ENCODE measurements at places on chromosomes 5 and 9.

DNA sequence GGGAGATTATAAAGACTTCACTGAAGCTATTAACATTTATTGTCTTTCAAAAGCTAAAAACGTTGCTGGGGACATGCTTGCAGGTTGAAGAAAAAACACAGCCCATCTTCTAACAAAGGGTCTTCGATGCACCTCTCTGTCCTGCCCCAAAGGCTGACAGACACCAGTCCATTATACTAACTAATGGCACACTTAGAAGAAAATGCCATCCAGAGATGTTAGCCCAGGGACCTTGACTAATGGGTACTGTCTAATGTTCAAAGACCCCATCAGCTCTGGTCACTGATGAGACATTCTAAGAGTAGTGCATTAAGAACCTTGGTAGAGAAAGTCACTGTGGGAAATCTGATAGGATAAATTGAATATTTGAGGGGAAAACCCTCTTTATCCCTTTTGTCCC is 124.9 kb downstream of the EBF1 start:
- no peak for DNase-seq

GRCh38 chr5:118439831-118440230 is 548.5 kb downstream of the DTWD2 start:
- no peak for DNase-seq

DNA sequence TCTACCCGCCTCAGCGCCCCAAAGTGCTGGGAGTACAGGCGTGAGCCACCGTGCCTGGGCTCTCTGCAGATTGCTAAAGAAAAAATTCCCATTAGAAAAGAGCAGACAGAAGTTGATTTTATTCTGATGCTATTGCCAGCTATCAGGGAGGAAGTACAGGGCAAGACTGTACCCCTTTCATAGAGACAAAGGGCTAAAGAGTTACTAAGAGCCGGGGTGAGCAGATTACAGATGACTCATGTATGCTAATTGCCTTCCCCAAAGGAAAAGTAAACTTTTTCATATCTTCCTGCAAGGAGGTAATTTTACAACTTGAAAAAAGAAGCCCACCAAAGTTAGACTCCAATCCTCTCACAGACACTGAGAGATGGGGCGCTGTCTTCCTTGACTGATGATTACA is 42.3 kb upstream of the MCTP1 start:
- no peak for DNase-seq

GRCh38 chr9:29717631-29718030 is 2144.3 kb upstream of the C9orf72 start:
- no peak for DNase-seq

- no peak for DNase-seq
Observed at GRCh38 chr5:39394946-39395345, 29.8 kb downstream of the DAB2 start.

GRCh38 chr9:127776924-127777289 is 1.6 kb downstream of the SH2D3C start:
- no peak for DNase-seq

GRCh38 chr5:179275941-179276837 is 69.1 kb downstream of the ADAMTS2 start:
- no peak for DNase-seq

DNA sequence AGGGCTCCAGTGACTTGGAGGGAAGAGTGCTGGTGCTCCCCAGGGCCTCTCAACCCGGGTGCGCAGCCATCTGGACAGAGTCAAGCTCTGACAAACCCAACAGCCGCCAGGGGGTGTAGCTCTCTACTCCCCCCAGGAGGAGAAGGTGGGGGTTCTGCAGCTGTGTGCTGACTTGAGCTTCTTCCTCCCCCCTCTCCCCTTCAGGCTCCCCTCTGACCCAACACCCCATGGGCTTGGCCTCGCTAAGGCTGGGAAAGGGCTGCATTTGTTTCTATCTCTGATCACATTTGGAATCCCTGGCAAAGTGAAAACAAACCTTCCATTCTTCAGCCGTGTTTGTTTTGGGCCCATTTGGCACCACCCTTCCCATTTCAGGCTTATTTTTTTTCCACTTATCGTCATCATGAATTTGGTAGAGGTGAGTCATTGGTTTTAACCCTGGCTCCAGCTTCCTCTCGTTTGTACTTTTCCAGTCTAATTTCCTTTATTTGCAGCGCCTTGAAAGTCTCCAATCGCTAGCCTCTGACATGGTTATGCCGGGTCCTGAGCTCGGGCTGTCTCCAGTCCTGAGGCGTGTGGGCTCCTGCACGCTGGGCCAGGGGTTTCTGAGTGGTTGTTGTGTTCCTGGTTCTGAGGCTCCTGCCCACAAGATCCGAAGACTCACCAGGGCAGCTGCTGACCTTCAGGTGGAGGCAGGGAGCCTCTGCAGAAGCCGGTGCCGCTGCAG is 36.1 kb downstream of the DAP start:
- DNase-seq: no peak

DNA sequence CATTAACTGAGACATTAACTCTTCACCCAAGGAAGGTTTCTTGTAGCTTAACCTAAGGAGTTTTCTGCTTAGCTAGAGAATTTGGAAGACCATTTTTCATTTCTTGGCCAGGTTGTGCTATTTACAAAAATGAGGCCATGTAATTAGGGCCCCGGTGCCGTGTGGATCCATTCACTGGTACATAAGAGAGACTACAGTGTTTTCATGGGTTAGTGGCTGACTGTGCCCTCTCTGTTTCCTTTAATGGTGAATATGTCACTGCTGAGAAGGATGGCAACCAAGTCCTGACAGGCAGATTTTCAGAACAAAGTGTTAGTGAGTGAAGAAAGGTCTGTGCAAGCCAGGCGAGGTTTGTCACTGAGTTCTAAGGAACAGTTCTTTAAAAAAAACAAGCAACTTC is 15.4 kb downstream of the MEGF10 start:
- DNase-seq: no peak

- no peak for DNase-seq
Observed at GRCh38 chr5:88671505-88672499, 211.2 kb downstream of the MEF2C start.

GRCh38 chr5:20340126-20340525 is 352.1 kb upstream of the CDH18 start:
- DNase-seq: no peak

- no peak for DNase-seq
Observed at GRCh38 chr5:143036146-143036927, 266.2 kb downstream of the ARHGAP26 start.

- no peak for DNase-seq
Observed at GRCh38 chr5:177447611-177448243, 1.1 kb downstream of the PRR7 start.

DNA sequence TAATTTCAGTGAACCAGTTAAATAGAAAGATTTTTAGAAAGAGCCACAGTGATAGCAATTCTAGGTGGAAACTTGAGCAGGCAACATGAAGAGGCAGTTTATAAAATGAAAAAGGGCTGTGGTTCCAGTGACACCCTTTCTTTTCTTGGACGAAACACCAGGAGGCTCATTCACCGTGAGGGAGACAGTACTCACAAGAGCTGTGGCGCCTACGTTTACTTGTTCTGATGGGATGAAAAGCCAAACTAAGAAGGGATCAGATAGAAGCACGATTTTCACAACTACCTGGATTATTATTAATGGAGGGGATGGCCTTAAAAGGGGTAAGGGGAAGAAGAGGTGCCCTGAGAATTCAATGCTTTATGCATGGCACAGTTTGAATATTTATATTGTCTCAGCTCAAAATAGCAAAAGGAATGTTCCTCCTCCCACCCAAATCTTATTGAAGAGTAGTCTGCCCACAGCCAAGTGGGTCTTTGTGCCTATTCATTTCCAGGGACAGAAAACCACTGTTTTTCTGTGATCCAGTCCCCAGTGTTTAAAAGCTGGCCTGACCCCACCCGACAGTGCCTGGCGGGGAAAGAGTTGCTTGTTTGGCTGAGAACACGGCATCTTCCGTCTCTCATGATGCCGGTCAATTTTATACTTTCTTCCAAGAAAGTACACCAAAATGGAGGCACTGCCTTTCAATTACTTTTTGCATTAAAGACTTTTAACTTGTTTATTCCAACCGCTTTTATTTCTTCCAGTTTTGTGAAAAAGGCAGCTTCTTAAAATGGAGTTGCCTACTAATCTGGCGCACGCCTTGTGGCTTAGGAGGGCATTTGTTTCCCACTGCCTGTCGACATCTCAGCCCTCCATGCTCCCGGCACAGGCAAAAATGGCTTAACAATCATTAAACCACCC is 51.9 kb downstream of the HABP4 start:
- DNase-seq: no peak

GRCh38 chr5:103510851-103511553 is 51.6 kb downstream of the NUDT12 start:
- DNase-seq: no peak

DNA sequence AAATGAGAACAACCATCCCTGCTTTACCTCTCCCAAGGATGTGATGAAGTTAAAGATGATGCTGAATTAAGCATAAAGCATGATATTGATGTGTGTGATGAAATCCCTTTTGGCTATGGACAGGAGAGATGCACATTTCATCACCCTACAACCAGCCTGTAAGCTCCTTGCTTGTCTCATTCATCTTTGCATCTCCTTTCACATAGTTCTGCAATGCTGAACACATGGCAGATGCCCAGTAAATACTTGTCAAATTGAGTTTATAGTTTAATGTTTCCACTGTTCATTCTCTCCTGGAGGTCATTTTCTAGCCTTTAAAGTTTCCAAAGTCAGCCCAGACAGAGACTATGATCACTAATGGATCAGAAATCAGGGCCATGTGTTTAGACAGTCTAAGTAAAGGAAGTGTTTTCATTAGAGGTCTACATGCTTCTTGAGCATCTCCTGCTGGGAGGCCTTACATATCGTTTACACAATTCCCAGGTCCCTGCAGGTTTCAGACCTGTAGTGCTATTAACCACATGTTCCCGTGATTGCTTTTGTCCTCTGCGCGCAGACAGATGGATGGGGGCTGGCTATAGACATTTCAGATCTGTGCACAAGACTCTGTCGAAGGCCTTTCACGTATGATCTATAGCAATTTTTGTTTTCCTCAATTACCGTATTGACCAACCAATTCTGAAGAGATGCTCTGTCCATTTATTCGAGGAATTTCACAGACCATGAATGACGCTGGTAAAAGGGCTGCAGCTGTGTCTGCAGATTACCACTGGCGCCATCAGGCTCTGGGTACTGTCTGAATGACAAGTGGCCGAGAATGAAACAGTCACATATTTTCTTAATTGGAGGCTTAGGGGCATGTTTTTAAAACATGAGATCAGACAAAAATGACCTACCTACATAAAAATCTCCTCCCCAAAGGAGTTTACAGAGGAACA is 49.0 kb upstream of the CKMT2 start:
- DNase-seq: no peak

DNA sequence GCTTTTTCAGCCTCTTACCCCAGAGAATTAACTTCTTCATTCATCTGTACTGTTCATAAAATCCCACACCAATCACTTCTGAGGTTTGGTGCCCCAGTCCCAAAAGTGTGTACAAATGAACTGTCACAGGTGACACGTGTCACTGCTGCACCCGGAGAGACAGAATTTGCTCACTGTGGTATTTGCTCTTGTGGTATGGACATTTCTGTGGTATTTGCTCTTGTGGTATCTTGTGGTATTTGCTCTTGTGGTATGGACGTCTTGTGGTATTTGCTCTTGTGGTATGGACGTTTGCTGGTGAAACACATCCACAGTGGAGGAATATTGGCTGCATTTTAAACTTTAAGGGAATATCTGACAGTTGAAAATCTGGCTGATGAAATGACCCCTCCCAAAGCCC is 214.9 kb upstream of the DAP start:
- DNase-seq: no peak

GRCh38 chr5:76378355-76378754 is 24.7 kb upstream of the IQGAP2 start:
- no peak for DNase-seq

- no peak for DNase-seq
Observed at GRCh38 chr5:55600086-55600485, 65.3 kb upstream of the PLPP1 start.

GRCh38 chr5:159353661-159354252 is 23.5 kb upstream of the IL12B start:
- DNase-seq: no peak

GRCh38 chr5:56357426-56357825 is 124.3 kb upstream of the ANKRD55 start:
- no peak for DNase-seq

GRCh38 chr5:80990971-80991370 is 30.8 kb downstream of the RASGRF2 start:
- no peak for DNase-seq

- DNase-seq: no peak
Observed at GRCh38 chr5:56481428-56482357, 248.6 kb upstream of the ANKRD55 start.

DNA sequence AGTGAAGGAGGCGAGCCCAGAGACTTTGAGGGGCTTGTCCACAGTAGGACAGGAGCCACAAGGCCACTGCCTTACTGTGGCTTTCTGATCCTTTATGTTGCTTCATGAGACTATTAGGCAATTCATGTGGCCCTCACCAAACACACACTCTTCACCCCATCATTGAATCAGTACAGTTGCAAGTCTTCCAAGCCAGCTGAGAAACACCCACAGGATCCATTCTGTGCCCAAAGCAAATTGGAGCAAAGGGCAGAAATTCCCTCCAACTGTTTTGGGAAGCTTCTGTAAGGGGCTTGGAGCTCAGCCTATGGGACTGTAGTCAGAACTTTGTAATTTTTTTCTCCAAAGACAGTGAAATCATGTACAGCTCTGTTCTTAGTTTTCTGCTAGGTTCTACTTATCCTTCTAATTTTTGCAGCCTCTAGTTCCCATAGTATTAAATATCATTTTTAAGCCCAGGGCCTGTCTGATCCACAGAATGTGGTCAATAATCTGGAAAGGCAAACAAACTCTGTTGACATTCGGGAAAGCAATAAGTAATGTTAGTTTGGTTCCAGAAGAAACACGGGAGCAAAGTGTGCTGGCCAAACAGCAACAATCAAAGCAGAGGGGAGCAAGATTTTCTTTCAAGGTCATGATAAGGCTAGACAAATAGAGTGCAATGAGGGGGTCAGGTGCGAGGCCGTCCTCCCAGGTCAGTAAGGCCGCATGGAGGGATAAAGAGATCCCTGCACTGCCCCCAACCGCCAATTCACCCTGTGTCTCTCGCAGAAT is 47.0 kb downstream of the UBE2QL1 start:
- no peak for DNase-seq

GRCh38 chr9:127975376-127976315 is 5.1 kb downstream of the EEIG1 start:
- DNase-seq: no peak

DNA sequence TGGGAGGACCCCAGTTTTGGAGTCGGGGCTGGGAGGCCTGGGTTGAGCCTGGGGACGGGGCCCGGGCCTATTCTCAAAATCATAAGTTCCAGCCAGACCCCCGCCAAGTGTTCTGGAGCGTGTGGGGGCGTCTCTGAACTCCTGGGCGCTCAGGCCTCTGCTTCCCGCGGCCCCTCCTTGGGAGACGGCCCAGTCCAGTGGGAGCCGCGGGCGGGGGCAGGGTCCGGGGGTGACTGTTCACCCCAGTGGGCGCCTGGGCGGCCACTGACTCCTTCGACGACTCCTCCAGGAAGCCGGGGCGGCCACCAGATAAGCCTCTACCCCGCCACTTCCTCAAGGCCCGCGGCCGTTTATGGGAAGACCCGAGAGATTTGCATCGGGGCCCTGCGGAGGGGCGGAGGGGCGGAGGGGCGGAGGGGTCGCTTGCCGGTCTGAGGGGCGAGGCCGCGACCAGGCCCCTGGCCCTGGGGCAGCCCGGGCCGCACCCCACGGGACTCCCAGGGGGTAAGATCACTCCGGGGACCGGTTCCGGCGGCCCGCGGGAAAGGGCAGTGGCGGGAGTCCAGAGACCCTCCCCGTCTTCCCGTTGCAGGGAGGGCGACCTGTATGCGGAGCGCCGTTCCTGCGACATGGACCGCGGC is 655 bp downstream of the TOR4A start:
- DNase-seq: no peak

Measured in stimulated activated CD8-positive, alpha-beta memory T cell treated with anti-CD3 and anti-CD28 coated beads, Interleukin-15, amount 100 ng/mL, for 4 hours (primary cell).